ENCODE measurements at places on chromosomes 5 and 9.

GRCh38 chr5:72079288-72079687 is 28.0 kb upstream of the MAP1B start:
- DNase-seq, result no peak

DNA sequence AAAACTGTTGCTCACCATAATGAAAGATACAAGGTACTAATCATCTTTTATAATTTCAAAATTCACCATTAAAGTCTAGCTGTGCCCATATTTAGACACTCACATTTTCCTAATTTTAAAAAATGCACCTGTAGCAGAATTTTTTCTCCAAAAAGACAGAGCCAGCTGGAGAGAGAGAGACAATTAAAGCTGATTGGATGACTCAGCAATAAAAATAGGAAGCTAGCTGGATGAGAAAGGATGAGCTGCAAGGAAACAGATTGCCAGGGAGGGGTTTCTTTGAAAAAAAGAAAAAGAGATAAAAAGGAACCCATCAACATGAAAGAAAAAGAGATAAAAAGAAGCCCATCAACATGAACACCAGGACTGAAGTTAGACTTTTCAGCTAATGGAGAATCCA is 73.8 kb downstream of the HCN1 start:
- DNase-seq, result no peak

DNA sequence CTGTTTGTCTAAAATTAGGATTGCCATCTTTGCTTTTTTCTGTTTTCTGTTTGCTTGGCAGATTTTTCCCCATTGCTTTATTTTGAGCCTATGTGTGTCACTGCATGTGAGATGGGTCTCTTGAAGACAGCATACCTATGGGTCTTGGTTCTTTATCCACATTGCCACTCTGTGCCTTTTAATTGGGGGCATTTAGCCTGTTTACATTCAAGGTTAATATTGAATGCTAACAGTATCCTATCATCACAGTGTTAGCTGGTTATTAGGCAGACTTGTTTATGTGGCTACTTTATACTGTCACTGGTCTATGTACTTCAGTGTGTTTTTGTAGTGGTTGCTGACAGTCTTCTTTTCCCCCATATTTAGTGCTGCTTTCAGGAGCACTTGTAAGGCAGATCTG is 67.3 kb downstream of the ISOC1 start:
- no peak for DNase-seq

DNA sequence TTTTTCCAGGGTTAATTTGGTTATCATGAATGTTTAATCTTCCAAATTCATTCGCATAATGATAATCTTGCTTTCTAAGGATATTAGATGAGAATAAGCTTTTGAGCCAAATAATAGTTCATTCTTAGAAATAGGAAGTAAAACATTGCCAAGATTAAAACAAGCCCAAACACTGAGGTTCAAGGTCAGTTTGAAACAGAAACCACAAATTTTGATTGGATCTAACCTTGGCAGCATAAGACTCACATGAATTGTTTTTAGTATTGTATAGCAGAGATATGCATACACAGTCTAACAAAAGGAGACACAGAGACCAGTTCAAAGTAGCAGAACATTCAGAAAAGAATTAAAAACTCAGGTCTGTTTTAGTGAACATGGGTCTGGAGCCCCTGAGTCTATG is 43.4 kb upstream of the VCAN start:
- no peak for DNase-seq

DNA sequence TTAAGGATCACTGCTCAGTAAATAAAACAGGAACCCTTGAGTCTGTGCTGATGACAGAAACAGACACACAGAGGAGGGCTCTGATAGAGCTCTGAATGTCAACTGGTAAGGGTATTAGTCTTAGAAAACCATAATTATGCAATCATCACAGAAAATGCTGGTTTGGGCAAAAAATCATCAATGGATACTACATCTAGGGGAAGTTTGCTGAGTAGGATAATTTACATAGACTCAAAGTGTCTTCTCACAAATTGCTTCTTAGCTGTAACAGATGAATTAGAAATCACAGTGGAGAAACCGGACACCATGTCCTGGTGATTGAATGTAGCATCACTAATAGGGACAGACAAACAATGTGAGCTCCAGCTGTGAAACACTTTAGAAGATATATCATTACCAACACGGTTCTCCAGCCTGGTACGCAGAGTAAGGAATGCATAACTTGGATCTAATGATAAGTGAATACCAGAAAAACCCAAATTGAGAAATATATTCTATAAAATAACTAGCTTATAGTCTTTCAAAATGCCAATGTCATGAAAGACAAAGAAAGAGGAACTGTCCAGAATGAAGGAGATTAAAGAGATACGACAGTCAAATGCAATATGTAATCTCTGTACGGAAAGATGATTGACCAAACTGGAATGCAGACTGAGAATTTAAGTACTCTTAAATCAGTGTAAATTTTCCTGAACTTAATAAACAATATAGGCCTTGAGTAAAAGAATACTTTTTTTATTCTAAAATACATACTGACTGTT is 17.3 kb downstream of the CHD1 start:
- no peak for DNase-seq

- DNase-seq, result no peak
Measured at GRCh38 chr5:173396311-173396993, 68.2 kb upstream of the STC2 start.

GRCh38 chr9:116437411-116438370 is 249.4 kb upstream of the TRIM32 start:
- DNase-seq, result no peak

DNA sequence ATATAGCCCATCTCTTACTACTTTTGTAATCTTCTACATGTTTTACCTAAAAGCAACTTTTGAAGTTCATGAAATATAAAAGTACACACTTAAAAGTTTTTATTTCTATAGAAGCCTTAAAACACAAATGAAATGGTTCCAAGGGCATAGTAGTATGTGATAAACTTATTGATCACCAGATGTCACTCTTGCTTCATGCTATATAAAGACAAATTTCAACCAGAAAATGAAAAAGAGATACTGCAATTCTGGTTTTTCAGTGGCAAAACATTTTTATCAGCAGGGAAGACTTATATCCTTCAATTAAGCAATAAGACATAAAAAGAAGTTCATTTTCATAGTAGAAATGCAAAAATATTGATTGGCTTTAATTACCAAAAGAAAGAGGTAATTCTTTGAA is 69.4 kb upstream of the FBXL17 start:
- DNase-seq, result no peak

DNA sequence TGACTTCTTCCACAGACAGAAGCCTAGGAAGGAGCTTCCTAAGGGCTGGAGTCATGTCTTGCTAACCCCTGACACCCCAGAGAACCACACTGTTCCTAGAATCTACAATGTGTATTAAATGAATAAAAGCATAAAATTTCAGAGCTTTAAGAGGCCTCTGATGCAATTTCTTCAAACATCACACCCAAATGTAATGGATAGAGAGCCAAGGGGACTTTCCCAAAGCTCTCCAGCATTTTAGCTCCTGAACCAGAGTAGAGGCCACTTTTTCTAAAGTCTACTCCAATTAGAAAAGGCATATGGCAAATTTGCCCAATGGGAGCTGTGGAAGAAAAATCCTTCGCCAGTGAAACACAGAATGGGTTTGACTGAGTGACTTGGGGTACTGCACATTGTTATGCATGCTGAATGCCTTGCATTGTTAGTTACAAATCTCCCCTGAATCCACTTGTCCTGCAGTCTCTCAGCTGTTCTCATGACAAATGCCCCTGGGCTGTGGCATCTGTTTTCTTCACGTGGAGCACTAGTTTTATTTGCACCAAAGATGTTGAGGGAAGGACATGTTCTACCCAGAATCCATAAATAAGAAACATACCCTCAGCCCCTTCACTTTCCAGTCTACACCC is 334.0 kb downstream of the ASTN2 start:
- no peak for DNase-seq

GRCh38 chr9:74366111-74366510 is 131.0 kb upstream of the RORB start:
- DNase-seq, result no peak

- no peak for DNase-seq
Measured at GRCh38 chr5:175120412-175120811, 323.6 kb downstream of the DRD1 start.

DNA sequence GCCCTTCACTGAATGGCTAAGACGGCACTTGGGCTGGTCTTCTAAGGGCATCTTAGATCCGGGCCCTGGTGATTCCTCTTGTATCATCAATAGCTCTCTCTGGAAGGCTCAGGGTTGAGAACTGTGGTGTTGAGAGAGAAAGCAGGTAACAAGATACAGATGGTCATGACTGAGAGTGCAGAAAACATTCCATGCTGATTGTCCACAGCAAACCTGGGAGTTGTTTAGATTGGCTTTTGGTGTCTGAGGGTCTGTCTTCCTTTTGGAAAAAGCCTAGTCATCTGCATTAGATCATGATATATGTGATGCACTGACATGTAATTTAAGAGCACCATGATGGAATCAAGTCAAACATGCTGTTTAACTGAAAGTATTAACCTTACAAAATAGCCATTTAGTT is 331.9 kb downstream of the ADAMTS6 start:
- no peak for DNase-seq

DNA sequence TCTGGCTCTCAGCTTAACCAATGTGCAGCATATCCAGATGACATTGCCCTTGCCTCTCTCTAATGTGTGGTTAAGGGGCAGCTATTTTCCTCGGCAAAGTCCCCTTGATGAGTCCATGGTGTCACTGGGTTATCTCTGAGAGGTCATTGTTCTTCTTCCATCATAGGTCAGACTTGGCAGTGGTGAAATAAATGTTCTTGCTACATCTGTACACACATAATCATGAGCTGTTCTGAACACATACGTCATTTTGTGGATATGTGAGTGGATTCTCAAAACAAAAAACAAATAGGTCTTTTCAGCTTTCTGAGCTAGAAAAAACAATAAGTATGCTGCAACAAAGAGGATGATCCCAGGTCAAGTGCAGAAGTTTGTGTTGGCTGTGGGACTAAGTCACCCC is 134.7 kb upstream of the PTPN3 start:
- no peak for DNase-seq

DNA sequence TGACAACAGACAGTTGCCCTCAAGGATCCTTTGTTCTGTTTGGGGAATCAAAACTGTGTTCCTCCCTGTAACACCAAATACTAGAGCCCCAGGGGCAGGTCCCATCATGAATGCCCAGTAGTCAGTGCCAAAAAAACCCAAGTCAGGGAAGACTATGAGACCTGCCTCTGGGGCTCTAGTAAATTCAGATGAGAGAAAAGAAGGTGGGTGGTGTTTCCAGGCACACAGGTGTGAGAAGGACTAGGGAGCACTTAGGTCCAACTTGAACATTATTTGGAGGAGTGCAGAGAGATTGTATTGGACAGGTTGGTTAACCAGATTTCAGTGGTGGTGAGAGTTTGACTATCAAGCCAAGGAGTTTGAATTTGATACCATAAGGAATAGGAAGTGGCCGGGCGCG is 52.0 kb downstream of the SLC22A5 start:
- no peak for DNase-seq

GRCh38 chr5:167049771-167050567 is 1241.5 kb upstream of the WWC1 start:
- DNase-seq, result no peak

GRCh38 chr5:151492729-151493128 is 45.3 kb downstream of the SLC36A1 start:
- peak; percentile 1 for DNase-seq

DNA sequence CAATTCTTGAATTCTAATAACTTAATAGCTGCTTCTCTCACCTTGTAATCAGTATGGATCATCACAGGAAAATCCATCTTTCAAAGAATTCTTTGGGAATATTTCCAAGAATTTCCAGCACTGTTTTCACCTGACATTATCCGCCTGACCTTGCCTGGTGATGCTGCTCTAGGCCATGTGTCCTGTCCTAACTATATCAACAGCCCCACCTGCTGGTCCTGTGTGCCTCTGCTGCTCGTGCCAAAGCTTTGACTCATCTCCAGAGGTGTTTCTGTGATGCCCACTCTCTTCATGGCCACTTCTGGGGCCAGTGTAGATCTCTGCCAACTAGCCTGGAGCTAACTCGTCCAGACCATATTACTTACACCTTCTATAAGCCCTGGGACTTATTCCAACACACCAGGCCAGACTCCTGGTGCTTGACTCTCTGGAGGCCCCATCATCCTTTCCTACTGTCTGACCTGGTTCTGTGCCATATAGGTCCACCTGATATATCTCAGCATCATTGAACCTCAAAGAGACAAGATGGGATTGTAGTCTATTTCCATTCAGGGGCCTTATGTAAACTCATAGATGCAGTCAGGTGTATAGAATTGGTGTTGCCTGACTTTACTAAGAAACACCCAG is 67.5 kb upstream of the CKMT2 start:
- peak; percentile 13 for DNase-seq

DNA sequence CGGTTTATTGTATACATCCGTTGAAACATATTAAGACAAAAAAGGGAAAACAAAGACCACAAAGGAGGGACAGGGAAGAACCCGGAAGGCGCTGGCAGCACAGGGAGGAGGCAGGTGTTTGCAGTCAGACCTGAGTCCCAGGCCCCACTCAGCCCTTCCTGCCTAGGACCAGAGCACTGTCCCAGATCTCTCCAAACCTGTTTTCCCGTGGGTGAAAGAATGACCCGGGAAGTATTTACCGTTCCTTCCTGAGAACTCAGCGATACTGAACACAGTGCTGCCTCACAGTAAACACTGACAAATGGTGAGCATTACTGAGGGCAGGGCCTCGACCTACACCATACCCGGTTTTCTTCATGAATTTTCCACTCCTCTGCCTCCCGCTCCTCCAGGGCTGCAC is 1.2 kb downstream of the ABO start:
- DNase-seq, result no peak

- no peak for DNase-seq
Measured at GRCh38 chr5:150599917-150600511, 40.4 kb upstream of the SYNPO start.

DNA sequence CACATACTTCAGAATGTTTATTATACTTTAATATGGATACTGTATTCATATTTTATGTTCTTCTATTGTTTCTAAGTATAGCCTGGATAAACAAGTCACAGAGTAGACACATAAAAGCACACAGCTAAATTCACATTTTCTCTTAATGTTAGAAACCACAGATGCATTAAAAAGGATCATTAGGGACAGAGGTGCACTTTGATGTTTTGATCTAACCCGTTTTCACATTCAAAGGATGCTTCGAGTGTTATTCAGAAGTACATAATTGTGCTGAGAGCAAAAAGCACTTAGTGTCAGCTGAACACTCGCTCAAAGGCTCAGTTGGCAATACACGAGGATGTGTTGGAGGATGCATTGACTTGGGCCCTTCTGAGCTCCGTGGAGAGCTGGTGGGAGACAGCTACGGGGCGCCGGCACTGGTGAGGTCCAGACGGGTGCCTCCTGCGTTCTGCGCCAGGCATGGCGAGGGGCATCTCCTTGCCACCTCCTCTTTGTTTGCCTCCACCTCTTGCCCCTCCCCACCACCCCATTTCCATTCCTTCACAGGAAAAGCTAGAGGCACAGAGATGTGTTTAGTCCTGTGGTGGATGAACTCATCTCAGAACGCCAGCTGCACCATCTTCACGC is 35.5 kb downstream of the MED10 start:
- no peak for DNase-seq

GRCh38 chr5:33153831-33154230 is 286.9 kb upstream of the TARS1 start:
- DNase-seq, result no peak
